SK-N-SH treated with all-trans-retinoic acid at 6 μM for 48 hours (cell line): ENCODE measurements at places on chromosomes 3 and 15.

- ATAC-seq = no peak
Measured at GRCh38 chr3:60177726-60178125, 1073.5 kb downstream of the FHIT start.

DNA sequence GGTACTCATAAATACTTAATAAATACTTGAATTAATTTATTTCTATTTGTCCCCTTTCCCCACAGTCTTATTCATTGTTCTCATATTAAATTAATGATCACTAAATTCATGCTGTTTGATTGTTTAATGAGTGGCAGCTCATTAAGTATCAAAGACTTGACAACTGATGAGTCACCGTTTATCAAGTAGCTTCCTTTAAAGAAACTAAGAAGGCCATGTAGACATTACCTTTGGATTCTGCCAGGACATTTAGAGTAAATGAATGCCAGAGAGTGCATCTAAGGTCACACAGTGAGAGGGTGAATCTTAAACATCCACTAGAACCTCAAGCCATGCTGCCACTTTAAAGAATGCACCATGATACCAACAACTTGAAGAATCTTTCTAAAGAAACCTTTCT lies 23.9 kb downstream of the ZBED2 start:
- ATAC-seq = no peak

- peak; percentile 51 for ATAC-seq
Measured at GRCh38 chr3:172315401-172316091, 132.7 kb downstream of the GHSR start.

DNA sequence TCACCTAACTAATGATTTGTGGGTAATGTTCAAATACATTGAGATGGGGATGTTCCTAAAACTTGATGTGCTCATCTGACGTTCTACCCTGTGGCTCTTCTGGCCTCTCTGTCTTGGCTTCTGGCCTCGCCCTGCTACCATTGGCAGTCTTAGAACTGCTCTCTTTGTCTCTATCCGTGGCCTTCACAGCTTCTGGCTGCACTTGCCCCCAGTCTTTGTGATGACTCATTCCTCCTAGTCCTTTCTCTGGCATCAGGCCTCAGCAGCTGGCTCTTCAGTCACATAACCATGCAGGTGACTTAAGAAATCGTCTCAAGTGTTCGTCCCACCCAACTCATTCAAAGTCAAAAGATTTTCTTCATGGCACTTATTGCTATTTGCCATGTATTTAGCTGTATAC lies 188.1 kb downstream of the BBX start:
- ATAC-seq = no peak
